Mesenteric fat pad (tissue), 1 donor: ENCODE measurements at places on chromosomes 2 and 18. TPM values are rescaled to one million over a fixed set of nuclear protein-coding genes. Genes with fewer than 3 reads are reported as not detected.

- DNase-seq, result no peak
These were observed 1.3 kb downstream of the MYL12B start for GRCh38 chr18:3263132-3263700.

DNA sequence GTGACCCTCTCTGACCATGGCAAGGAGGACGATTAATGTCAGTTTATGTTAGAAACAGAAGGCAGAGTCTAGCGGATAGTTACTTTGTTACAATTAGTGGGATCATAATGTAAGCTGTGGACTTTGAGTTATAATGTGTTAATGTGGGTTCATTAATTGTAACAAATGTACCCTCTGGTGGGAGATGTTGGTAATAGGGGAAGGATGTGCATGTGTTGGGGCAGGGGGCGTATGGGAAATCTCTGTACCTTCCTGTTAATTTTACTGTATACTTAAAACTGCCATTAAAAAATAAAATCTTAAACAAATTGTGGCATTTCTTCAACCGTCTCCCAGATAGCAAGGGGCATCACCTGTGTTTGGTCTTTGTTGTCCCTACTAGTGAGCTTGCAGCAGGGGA is 4.8 kb downstream of the UBE2F start:
- no peak for DNase-seq

DNA sequence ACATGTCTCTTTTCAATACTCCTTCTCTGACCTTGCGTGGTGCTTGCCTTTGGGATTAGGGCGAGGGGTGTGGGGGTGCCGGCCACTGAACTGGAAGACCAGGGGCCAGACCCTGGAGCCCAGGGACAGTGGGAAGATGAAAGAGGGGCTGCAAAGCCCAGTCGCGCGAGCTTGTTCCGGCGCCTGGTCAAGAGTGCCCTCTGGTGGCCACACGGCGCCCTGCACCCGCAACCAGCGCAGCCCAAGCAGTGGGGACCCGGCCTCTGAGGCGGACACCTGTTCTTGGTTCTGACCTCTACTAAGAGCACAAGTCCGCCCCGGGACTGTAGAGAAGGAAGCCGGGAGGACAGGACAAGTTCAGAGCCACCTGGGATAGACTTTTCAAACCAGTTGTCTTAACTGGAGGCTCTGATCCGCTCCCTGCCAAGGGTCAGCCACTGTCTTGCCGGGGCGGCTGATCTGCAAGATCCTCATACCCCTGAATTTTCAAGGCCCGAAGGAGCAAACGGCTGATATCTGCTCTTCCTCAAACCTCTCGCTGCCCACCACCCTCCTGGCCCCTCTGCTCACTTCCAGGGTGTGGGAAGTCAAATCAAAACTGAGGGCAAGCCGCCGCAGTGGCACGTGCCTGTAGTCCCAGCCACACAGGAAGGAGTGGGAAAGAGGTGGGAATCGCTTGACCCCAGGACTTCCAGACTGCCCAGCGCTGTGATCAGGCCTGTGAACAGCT is 14.9 kb upstream of the MSH6 start:
- DNase-seq, result peak; percentile 93

- no peak for DNase-seq
These were observed 20.7 kb downstream of the ST8SIA3 start for GRCh38 chr18:57373017-57373416.

GRCh38 chr2:189409131-189409530 is 32.1 kb upstream of the WDR75 start:
- no peak for DNase-seq

- DNase-seq, result no peak
These were observed 1311.7 kb upstream of the NXPH2 start for GRCh38 chr2:140091926-140092325.

KCTD1 gene
- 5.9 TPM for total RNA-seq

HOXD1 gene
- total RNA-seq, result 1.1 TPM

GRCh38 chr2:133886735-133887675 is 318.7 kb upstream of the NCKAP5 start:
- no peak for DNase-seq

IL1F10 gene
- total RNA-seq, result not detected

MOGAT1 gene
- 0.74 TPM for total RNA-seq

GRCh38 chr2:237258116-237258515 is 155.8 kb downstream of the COL6A3 start:
- no peak for DNase-seq

IL1A gene
- total RNA-seq, result not detected

DNA sequence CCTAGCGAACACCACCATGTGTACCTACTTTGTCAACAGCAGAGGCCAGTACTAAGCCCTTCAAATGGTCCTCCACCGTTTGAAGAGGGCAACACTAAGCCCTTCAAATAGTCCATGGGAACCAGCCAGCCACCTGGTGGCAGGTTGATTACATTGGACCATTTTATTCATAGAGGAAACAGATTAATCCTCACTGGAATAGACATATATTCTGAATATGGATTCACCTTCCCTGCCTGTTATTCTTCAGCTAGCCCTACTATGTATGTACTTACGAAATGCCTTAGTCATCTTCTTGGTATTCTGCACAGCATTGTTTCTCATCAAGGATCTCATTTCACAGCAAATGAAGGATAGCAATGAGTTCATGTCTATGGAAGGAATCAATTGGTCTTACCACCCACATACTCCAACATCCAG is 10.0 kb upstream of the ZNF396 start:
- DNase-seq, result no peak

DNA sequence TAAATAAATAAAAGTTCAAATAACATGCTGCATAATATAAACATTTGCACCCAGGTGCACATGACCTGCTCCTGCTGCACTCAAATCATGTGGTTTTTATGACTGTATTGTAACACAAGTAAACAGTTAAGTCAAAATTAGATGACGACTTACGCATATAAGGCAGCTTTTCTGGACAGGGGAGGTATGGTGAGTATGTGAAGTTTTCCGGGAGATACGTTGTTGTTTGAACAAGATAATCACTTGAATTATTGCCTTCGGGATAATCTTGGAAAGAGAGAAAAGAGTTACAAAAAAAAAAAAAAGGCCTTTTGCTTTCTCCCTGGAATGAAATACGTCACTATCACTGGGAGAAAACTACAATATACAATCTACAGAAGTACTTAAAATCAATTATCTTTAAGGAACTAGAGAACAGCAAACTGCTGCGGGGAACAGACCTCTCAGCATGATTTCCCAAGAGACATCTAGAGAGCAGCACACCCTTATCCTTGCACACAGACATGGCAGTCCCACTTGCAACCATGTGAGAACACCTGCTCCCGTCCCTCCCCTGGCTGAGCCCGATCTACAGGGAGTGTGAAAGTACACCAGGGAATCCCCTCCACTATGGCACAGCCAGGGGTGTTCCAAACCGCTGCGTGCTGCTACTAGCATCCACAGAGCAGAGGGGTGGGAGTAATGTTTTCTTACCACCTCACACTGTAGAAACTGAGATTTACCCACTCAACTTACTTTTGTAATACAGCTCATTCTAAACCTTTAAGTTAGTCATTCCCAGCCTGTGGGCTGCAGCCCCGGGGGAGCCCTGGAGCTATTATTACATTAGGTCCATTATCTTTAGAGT is 26.3 kb downstream of the B4GALT6 start:
- DNase-seq, result no peak

ZNF512 gene
- total RNA-seq, result 16.6 TPM

HOXD3 gene
- 5.3 TPM for total RNA-seq

PJVK gene
- total RNA-seq, result 2.1 TPM
